ENCODE measurements at places on chromosomes 13 and 19.
A peak's percentile ranks its signal among the peaks of the same experiment; 100 is the strongest.

- DNase-seq, result no peak
These were observed 1218.8 kb upstream of the ATXN8OS start for GRCh38 chr13:68888832-68889231.

DNA sequence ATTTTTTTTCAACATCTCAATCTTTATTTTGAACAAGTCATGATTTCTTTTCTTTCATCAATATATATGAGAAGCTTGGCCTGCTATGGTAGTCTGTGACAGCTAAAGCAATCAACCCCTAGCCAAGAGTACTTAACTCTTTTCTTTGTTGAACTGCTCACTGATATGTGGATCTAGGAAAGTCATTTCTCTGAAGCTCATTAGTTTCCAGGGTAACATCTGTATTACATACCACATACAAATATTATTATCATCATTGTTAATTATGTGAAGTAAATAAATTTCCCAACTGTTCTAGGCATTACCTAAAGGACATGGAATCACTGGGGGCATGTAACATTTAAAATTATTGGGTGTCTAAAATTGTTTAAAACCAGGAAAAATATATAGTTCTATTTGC lies 267.3 kb downstream of the DCT start:
- no peak for DNase-seq

DNA sequence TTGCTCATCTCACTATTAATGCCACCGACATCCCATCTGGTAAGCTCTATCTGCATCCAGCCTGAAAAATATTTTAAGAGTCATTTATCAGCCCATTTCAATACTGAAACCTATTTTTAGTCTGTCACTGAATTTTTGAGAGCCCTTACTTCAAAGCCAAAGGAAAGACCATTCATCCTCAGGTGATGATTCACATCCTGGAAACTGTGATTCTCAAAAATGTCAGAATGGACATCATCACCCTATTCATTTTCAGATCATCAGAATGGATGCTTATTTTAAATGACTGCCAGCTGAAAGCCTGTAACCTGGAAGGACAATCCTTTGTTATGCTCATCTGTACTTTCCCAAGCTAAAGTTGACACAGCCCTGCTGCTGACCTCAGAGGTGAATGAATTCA lies 27.0 kb downstream of the TNFSF11 start:
- no peak for DNase-seq

DNA sequence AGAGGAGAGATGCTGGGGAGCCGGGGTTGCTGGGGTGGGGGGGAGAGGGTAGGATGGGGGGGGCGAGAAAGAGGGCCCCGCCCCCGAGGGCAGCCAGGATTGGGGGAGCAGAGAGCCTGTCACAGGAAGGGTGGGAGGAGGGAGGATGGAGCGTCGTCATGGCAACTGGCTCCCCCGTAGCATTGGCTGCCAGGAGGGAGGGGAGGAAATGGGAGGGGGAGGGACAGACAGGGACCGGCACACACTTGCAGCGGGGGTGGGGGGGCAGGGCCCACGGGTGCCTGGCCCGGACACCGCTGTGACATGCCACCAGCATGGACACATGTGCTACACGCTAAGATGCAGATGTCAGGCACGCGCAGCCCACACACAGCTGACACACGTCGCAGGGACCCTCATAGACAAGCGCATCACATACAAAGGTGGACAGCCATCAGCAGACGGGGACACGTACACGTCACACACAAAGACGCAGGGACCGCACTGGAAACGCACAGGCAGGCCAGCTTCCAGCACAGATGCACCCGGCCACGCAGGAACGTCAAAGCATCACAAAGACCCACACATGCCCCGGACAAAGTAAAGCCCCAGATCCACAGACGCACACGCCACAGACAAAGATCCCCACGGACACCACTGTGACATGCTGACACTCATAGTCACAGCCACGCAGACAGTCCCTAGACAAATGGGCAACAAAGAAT lies at the start of gene LMTK3:
Gene LMTK3, minus strand, starts transcription at position 36 of the 704 bp plus-strand sequence. CDS start 259 bp downstream, outside the sequence.
- no peak for DNase-seq

DNA sequence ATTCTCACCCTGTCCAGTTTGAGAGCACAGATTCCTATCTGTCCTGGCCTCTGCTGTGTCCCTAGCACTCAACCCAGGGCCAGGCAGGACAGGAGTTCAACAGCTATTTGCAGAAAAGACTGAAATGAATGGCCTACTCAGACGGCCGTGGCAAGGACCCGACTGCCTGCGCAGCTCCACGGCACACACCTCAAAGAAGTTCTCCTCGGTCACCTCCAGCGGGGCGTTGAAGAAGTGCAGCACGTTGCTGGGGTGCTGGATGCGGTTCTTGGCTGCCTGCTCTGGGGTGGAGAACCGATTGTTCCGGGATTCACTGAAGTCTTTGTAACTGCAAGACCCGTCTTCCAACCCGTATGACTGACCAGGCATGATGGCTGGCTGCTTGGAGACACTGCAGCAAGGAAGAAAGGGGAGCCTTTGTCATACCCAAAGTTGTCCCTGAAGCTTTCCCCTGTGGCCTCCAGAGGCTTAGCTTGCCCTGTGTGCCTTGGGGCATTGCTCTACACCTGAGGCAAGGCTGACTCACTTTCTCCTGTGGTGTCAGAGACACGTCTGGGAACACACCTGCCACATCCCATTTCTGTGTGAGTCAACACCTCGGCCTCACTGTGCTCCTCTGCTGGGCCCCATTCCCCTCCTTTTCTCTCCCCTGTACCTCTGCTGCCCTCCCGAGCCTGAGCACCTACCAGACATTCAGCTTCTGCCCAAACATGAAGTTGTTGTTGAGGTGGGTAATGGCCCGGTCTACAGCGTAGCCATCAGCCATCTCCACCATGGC lies 6.8 kb upstream of the ECH1 start:
- DNase-seq, result no peak

GRCh38 chr19:14511229-14511593 lies 7.0 kb downstream of the DNAJB1 start:
- no peak for DNase-seq

DNA sequence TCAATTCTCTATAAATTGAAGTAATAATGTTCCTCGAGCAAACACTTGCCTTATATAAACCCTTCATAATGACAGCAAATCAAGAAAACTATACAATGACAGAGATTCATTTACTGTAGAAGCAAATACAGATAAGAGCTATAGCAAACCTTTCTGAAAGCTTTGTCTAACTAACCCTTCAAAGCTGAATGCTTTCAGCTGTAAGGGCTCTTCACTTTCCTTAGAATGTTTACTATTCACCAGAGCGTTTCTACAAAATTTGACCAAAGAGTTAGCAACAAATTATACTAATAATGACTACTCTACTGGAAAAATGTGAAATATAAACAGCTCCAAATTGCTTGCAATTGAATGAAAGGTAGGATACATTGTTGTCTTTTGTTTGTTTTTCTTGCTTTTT lies 218.1 kb downstream of the SLITRK5 start:
- DNase-seq, result no peak

- DNase-seq, result peak; percentile 23
These were observed 33.8 kb downstream of the COL4A2 start for GRCh38 chr13:110340812-110341444.

DNA sequence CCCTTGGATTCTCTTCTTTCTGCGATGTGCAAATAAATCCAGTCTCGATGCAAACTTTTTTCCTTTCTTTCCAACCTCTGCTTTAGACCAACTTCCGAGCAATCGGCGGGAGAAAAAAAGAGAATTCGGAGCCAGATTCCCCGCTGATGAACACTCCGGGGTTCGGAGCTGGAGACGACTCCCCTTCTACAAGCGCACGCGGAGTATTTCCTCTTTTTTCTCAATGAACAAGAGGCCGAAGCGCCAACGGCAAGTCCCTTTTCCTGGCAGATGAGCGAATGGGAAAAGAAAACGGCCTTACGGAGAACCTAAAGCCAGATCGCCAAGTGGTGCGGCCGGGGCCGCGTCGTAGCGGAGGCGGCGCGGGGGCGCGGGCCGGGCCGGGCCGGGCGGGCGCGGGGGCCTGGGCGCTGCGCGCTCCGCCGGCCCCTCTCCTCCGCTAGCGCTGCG lies 250 bp downstream of the SPRY2 start:
- DNase-seq, result peak; percentile 91

DNA sequence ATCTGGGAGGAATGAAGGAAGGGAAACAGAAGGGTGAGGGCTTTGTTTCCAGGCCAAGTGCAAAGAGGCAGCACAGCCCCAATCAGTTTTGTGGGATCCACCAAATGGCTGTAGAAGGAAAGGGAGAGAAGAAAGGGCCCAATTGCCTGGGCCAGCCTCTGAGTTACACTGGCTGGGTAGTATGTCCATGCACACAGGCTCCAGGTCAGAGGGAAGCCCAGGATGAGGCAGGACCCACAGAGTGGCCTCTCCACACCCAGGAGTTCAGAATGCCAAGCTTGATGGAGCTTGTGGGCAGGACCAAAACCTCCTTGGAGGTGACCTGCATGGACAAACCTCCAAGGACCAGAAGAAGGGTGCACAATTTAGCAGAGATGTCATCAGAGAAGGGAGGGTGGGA lies 178.2 kb upstream of the TSHZ3 start:
- no peak for DNase-seq

DNA sequence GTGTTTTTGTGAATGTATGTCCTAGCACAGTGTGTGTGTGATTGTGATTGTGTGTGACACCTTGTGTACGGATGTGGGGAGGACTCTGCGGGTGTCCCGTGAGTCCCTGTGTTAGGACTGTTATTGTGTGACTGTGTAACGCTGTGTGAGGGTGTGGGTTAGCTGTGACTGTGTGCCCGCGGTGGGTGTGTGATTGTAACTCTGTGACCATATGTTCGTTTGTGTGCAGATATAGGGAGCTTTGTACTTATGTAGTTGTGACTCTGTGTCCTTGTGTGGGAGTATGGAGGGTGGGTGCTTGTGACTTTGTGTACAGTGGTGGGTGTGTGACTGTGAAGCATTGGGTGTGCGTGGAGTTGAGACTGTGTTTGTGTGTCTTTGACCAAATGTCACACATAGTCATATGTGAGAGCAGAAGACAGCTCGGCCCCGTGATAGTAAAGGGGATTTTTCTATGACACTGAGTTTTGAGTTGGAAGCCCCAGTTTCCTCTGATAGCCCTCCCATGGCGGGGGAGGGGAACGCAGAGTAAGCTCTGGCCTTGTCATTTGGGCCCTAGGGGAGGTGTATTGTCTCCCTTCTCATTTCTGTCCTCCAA lies 949 bp upstream of the ZNF260 start:
- no peak for DNase-seq

- no peak for DNase-seq
These were observed 19.7 kb downstream of the CLPTM1 start for GRCh38 chr19:44974857-44975256.

GRCh38 chr13:45332036-45332830 lies 8.8 kb downstream of the TPT1 start:
- DNase-seq, result peak; percentile 68

GRCh38 chr13:38376546-38376945 lies 26.9 kb downstream of the UFM1 start:
- no peak for DNase-seq

GRCh38 chr13:77516342-77516789 lies 19.1 kb upstream of the SCEL start:
- DNase-seq, result peak; percentile 2

DNA sequence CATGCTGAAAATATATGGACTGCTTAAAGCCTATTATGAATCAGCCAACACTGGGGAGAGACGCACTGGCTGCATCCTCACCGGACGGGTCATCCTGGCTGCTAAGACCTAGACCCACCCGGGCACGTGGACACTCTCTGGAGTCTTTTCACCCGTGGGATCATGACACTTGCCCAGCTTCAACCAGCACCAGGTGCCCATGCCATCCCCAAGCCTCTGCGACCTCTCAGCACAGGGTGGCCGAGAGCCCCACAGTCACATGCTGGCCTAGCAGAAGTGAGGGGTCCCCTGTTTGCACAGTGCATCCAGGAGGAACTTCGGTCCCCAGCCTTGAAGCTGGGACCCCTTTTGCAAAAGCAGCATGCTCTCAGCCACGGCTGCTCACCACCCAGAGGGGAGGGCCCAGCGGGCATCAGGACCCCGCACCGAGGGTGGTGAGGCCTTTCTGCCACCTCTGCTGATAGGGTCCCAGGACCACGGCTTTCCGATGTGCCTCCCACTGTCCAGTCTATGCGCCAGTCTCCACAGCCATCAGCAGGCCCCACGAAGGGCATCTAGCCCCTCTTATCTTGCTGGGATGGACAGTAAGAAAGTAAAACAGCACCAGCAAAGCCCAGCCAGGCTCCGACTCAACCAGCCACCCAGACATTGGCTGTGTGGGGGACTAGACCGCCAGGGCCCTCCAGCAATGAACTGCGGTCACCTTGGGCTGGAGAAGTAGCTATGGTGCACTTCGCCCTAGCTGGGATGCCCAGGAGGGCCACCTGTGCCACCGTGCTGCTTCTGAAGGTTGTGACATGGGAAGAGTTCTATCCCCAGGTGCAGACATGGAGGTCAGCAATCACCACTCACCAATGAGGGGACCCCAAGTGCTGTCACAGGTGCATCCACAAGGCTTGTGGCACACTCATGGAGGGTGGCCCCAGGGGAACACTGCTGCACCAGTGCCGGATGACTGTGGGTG lies 73.1 kb downstream of the CEBPG start:
- no peak for DNase-seq

DNA sequence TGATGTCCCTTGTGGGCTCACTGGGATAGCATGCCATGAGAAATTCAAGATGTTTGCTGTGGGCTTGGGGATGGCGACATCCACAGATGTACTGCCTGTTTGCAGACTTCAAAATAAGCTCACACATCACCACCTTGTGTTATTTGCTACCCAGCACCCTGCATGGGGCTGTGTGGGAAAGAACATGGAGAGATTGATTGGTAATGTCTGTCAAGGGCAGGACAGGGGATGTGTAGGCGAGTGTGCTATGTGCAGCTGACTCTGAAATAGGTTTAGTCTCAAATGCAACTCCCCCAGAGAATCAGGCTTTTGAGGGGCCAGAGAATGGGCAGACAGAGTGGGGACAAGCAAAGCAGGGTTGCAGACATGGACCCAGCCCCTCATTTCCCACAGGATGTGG lies 24.7 kb downstream of the PNPLA6 start:
- DNase-seq, result peak; percentile 45

- DNase-seq, result no peak
These were observed 203.0 kb downstream of the ITGBL1 start for GRCh38 chr13:101655435-101655834.

DNA sequence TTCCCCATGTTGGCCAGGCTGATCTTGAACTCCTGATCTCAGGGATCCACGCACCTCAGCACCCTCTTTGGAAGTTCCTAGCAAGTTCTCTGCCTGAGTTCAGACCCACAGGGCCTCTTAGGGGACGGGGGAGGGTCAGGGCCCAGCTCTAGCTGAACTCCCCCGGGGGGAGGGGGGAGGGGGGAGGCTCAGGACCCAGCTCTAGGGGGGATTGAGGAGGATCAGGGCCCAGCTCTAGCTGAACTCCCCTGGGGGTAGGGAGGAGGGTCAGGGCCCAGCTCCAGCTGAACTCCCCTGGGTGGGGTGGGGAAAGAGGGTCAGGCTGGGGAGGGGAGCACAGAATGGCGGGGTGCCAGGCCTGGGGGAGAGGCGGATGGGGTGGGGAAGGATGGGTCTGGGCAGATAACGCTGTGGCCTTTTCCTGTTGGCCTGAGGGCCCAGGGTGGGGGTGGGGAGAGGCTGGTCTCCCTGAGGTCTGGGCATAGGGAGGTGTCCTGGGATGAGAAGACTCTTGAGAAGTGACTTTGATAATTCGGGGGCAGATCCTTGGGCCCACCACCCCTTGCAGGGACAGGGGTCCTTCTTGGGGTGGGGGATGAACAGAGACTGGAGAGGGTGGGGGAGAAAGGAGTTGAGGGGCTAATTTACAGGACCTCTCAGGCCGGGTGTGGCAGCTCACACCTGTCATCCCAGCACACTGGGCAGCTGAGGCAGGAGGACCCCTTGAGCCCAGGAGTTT lies 5.5 kb upstream of the PTBP1 start:
- DNase-seq, result no peak

GRCh38 chr19:40583283-40583682 lies 6.6 kb downstream of the SHKBP1 start:
- no peak for DNase-seq
